ENCODE measurements at places on chromosomes 5 and 9. TPM values are rescaled to one million over a fixed set of nuclear protein-coding genes. Genes with fewer than 3 reads are reported as not detected.

GRCh38 chr5:110916381-110917049, 155.0 kb upstream of the TSLP start:
- no peak overlapping the region for H3K4me3 ChIP-seq
- peaks cover 1% of the 10 kb centered on the region for H3K4me1 ChIP-seq
- H3K36me3 ChIP-seq = no peaks in the 10 kb centered on the region
- no peak for DNase-seq

Gene PLEKHG4B
- 4.7 TPM for total RNA-seq

DNA sequence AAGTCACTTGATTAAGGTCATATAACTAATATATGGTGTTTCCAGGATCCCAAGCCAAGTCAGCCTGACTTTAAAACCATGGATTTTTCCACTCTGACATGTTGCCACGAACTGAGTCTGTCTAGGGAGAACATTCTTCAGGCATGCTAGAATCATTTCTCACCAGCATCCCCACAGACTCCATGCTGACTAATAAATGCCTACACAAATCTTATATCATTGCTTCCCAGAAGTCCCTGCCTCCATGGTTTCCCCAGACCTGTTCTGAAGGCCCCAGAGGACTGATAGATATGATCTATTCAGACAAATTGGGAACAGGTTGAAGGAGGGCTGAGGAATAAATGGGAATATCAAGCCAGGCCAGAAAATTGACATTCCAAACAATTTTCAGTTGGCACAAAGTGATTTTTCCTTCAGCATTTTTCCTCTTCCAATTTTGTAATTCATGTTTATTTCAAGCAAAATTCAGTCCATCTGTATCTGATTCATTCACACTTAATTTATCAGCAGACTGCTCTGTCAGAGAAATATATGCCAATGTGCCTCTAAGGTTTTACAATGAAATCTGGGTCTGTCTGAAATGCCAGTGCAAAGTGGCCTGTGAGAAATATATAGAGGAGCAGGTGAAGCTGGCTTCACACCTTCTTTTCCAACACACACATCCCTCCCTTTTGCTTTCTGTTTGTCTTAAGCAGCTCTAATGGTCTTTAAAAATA, 413.6 kb upstream of the TNC start:
- DNase-seq = peak; percentile 64
- H3K27ac ChIP-seq = no peak overlapping the region
- no peaks in the 10 kb centered on the region for H3K27me3 ChIP-seq
- no peaks in the 10 kb centered on the region for H3K36me3 ChIP-seq

Gene FUT7
- total RNA-seq = 1.0 TPM
